ENCODE measurements at places on chromosomes 12 and 14.

DNA sequence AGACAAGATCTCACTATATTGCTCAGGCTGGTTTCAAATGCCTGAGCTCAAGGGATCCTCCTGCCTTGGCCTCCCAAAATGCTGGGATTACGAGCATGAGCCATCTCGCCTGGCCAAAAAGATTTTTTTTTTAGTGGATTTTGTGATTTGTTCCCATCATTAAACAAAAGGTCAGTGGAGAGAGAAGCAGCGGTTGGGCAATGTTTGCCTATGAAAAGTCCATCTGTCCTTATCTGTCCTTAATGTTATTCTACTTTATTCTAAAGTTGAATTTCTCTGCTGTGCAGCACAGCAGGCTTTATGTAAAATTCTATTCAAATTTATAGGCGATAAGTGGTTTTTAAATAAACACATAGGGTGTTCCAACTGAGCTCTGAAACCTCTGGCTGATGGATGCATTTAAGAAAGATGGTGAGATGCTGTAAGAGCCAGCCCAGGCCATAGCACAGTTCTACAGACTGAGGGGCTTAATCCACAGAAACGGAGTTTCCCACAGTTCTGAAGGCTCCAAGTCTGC, 18.8 kb downstream of the HCAR2 start:
- DNase-seq, result no peak

DNA sequence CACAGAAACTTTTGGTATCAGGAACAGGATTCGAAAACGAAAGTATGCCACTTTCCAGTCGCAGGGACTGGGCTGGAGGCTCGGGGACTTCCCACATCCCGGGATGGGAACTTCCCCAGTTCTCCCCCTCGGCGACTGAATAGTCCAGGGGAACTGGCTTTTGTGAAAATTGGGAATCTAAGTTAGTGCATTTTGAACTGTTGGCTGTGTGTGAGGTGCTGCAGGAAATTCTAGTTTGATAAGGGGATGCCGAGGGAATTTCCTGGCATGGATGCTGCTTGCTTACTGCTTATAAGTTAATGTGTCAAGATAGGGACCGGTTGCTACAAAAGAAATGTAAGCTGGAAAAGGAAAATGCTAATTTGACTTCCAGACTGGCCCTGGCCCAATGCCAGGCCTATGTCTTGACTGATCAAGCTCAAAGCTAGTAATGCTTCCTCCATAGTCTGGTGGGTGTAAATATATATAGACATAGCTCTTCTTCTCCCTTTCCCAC, 73.4 kb upstream of the EIF5 start:
- DNase-seq, result no peak

GRCh38 chr14:58898655-58899316, 261.0 kb downstream of the DACT1 start:
- DNase-seq, result no peak

- DNase-seq, result no peak
Observed at GRCh38 chr12:100897240-100897639, 102.7 kb downstream of the ANO4 start.

DNA sequence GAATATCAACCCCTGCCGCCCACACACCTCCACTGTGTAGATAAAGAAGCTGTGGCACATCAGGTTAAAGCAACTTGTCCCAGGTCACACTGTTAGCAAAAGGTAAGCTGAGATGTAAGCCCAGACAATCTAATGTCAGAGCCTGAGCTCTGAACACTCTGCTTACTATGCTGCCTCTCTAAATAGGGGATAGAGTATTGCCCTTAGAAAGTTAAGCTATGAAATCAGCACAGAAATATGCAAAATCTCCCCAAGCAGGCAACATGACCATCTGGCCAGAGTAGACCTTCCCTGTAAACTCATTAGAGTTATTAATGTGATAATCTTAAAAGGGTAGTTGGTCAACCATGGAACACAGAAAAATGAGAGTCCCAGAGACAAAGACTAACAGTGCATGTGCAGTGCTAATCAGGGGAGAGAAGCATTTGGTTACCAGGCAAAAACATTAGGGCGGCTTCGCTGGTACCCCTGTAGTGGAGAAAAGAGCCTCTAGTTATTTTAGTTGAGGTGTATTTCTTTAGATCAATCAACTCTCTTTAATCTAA, 171.0 kb downstream of the BTG1 start:
- DNase-seq, result no peak

DNA sequence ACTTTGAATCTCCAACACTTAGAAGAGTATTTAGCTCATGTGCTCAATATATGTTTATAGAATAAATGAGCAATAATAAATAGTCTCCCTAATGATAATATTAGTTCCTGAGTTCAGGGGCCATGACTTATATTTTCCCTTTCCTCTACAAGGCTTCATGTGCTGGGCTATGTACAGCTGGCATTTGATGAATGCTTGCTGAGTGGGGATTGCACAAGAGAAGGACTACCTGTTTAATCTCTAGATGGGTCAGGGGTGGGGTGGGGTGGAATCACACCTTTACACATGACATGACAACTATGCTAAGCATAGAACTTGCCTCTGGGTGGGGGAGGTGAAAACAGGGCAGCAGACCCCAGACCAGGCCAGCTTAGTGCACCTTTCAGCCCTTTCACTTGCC, 7.6 kb upstream of the ABHD12B start:
- DNase-seq, result no peak

- no peak for DNase-seq
Observed at GRCh38 chr14:99538733-99539132, 57.5 kb downstream of the CCNK start.

GRCh38 chr14:28163233-28163632, 603.4 kb upstream of the FOXG1 start:
- no peak for DNase-seq

- DNase-seq, result peak; percentile 15
Observed at GRCh38 chr12:54658306-54659264, 10.4 kb upstream of the DCD start.

GRCh38 chr12:74537126-74537706, 419 bp upstream of the ATXN7L3B start:
- peak; percentile 64 for DNase-seq

DNA sequence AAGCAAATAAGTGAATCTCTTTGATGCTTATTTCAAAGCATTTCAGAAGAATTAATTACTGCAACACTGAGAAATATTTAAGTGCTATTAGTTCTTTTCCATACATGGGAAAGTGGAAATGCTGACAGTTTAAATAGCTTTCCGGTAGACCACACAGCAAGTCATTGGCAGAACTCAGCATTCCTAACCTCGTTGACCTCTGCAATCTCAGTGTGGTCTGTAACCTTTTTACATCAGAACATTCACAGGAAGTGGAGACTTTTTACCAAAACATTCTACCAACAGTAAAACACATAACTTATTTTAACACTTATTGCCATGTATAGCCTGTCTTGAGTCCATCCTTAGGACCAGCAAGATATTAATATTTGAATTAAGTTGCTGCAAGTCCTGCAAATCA, 249.5 kb upstream of the DCN start:
- DNase-seq, result no peak

- no peak for DNase-seq
Observed at GRCh38 chr14:32226056-32226455, 23.0 kb upstream of the RNU6-8 start.

- no peak for DNase-seq
Observed at GRCh38 chr14:56205881-56206280, 87.7 kb downstream of the PELI2 start.

GRCh38 chr12:15772405-15773018, 16.7 kb downstream of the EPS8 start:
- DNase-seq, result no peak

DNA sequence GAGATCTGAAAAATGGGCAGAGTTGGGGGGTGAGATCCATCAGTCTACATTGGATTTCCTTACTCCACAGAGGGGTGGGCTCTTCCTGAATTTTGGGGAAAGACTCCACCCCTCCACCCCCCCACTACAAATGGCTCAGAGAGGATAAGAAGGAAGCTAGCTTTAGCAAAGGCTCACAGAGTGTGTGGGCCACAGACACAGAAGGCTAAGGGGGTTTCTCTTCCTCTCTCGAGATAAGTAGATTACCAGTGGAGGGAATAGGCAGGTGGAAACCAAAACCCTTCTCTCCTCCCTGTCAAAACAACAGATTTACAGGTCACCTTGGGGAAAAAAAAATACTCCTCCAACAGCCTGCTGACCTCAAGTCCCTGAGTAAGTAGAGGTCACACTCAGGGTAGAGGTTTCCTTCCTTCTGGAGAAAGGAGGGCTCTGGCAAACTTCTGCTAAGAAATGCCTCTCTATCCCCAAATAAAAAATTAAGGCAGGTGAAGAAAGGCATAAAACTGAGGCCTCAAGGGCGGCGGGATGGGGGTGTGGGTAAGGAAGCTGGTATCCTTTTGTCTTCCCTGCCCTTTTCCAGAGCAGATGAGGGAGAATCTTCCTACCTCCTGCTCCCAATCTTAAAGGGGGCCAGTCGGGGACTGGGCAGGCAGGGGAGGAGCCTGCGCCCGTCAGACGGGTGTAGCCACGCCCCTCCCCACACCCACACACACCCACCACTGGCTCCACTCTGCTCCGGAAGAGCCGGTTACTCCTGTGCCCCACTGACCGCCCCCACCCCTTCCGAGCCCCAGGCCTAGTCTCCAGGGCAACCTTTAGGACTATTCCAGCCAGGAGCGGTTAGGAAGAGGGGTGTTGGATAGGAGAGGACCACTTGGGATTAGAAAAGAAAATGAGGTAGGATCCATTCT, 1.9 kb upstream of the BAZ2A start:
- DNase-seq, result no peak

- DNase-seq, result peak; percentile 55
Observed at GRCh38 chr14:36604757-36605505, 22.5 kb upstream of the NKX2-8 start.

DNA sequence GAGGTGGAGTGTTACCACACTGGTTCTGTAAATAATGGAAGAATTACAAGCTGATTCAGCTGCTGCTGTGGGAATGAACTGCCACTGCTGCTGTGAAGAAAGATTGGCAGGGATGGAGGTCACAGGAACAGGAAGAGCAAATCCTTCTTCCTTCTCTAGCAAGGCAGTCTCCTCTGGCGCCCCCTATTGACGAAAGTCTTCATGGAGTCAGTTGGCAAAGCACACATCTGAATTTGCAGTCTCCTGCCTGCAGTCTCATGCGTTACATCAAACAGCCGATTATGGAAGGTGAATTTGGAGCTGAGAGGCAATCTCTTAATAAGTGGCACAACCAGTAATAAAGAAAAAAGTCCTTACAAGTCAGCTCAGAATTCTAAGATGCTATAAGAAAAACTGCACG, 106.0 kb upstream of the TMTC1 start:
- DNase-seq, result no peak

DNA sequence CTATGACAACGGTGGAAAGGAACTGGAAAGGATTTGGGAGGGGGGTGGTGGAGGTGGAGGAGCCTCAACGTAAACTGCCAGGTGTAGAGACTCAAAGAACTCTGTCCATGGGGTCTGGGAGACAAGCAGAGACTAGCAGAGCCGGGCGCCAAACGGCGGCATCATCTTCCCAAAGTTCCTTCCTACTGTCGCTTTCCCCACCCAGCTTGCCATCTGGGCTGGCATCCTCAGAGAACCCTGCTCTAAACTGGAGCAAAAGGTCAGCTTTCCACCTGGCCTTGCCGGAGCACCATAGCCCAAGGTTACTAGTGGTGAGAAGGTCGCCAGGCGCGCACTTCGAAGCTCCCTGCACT, 4.0 kb upstream of the IRF2BPL start:
- no peak for DNase-seq

GRCh38 chr14:79649856-79650255, 561.4 kb downstream of the DIO2 start:
- DNase-seq, result no peak

- no peak for DNase-seq
Observed at GRCh38 chr14:104427131-104427851, 152.3 kb upstream of the C14orf180 start.

DNA sequence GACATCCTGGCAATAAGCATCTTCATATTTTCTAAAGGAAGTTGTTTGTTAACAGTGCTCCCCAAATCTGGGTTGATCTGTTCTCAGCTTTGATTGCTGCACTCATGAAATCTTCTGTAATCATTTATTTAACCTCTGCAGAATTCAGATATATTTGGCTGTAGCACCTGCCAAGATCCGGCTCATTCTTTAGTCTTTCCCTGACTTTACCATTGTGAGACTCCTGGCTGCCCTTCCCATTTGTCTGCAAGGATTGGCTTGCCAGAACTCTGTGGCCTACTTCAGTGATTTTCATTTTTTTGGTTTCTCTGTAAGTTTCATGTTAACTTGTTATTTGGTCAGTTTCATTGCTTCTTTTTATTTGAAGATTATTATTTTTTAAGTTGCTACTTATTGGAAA, 191.2 kb upstream of the PLXNC1 start:
- DNase-seq, result no peak

GRCh38 chr12:54002278-54002914, 2.4 kb downstream of the HOXC9 start:
- DNase-seq, result no peak

DNA sequence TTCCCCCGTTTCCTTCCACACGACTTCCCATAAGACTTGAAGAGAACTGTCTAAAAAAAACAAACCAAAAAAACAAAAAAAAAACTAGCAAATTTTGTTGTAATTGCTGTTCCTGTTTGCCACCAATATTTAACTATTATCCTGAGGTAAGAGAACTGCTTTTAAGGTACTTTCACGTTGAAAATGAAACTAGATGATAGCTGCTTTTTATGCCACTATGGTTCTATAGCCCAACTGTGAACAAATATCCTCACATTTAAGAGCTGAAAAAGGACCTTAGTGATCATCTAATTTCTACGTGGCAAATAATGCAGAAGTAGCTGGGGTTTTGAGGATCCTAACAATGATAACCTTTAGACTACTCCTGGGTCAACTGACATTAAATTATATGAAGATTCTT, 98.6 kb downstream of the TAOK3 start:
- DNase-seq, result no peak

DNA sequence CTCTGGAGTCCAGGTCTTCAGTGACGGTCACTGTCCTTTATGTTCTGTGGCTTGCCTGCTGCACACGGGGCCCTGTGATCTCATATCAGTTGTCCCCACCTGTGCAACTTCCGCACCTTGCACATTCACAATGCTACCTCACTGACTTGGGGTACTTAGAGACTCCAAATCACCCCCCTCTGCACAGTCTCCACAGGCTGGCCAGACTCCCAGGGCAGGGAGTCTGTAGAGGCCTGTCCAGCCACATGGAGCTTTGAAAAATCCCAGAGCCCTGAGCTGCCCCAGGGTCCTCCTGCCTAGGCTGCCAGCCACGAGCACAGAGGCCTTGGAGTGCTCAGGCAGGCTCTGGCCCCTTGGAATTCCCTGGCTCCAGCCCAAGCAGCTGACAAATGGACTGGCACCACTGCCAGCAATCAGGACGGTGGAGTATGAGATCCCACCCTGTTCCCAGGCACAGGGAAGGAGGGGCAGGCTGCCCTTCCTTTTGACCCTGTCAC, 26.4 kb downstream of the CMKLR1 start:
- DNase-seq, result no peak

- no peak for DNase-seq
Observed at GRCh38 chr12:127125607-127126259, 1141.2 kb upstream of the TMEM132C start.

DNA sequence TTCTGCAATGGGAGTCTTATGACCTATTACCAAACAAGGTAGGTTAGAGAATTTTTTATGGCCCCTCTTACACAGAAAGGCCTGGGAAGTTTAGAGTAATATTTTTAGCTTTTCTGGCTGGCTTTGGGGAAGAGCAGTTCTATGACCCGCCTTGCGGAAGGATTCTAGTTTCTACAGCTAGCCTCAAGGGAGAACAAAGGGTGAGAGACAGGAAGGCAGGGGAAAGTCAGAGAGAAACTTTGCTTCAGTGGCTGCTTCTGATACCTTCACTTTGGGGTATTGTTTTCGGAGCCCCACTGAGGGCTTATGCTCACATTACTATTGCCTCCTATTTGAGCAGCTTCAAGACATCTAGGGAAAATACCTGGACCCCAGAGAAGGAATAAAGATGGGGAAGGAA, 80.7 kb upstream of the NUDT4 start:
- DNase-seq, result no peak
